ENCODE measurements at places on chromosomes 2 and 18. TPM values are rescaled to one million over a fixed set of nuclear protein-coding genes. Genes with fewer than 3 reads are reported as not detected.

GRCh38 chr2:38097988-38098385 is 22.0 kb upstream of the CYP1B1 start:
- DNase-seq = no peak

GRCh38 chr18:63444580-63444979 is 22.3 kb upstream of the VPS4B start:
- DNase-seq = no peak

- DNase-seq = no peak
Measured at GRCh38 chr2:66571918-66572317, 137.0 kb downstream of the MEIS1 start.

DNA sequence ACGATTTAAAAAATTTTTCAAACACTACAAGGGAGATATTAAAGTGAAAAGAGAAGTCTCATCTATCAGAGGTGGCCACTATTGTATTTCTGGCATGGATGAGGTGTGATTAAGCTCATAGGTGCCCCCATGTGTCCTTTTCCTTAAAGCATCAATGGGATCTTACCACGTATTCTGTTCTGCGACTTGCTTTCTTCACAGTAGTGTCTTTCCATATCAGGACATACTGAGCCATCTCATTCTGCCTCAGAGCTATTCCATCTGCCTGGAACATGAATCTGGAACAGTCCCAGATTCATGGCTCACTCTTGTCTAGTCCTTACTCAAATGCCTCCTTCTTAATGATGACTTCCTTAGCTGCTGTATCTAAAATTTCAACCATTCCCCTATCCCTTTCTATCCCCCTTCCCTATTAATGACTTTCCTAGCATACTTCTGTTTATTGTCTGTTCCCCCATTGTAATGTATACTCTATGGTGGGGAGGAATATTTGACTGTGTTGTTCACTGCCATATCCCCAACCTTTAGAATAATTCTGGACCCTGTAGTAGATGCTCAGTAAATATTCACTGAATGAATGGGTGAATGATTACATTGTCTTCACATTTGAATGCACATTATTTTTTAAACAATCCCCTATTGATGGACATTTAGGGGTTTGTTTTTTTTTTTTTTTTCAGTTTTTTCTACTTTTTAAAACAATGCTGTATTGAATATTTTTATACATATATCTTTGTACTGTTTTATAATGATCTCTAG is 11.1 kb downstream of the STAMBP start:
- DNase-seq = no peak

GRCh38 chr2:216555274-216555673 is 56.6 kb downstream of the RPL37A start:
- no peak for DNase-seq

- DNase-seq = no peak
Measured at GRCh38 chr2:239724851-239725550, 300.1 kb downstream of the NDUFA10 start.

DNA sequence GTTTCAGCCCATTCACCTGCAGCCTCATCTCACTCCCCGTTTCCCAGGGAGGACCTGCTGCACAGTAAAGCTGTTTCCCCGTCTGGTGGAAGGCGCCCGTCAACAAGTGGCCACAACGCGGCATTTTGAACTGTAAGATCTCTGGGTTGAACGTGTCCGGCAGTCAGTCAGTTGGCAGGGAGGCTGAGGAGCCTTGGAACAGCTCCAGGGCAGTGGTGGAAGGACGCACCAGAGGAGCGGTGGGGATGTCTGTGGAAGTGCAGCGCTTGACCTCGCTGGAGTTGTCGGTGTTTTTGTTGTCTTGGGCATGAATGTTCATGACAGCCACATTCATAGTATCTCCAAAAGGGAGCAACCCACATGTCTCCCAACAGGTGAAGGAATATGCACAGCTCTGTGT is 31.4 kb upstream of the MBP start:
- DNase-seq = no peak

DNA sequence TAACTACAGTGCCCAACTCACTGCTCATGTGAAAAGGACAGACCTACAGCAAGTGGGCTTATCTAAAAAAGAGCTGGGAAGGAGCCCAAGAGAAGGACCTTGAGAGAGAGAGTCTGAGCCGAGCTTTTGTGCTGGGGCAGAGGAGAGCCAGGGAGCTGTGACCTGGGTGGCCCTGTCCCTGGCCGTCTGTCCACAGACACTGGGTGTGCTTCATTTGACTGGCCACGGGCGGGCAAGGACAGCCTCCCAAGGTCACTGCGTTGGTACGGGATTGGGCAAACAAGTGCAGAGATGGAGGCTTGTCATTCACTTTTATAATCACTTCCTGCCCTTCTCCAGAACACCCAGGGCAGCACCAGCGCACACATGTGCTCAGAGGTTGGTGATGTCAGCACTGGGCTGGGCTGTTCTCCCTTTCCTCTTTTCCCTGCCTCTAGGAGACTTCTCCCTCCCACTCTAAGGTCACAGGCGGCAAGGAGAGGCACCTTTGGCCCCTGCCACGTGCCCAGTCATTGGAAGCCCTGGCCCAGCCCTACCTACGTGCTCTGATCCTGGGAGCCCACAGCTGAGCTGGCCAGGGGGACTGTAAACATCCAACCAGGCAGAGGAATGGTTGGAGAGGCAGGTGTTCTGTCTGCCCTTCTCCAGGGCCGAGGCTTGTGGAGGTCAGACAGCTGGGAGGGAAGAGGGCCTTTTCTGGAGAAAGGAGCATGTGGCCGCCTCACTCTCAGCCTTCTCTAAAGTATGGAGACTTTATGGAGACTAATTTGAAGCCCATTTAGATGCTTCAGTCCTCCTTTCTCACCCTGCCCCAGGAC is 6.4 kb upstream of the PSD4 start:
- DNase-seq = no peak

DNA sequence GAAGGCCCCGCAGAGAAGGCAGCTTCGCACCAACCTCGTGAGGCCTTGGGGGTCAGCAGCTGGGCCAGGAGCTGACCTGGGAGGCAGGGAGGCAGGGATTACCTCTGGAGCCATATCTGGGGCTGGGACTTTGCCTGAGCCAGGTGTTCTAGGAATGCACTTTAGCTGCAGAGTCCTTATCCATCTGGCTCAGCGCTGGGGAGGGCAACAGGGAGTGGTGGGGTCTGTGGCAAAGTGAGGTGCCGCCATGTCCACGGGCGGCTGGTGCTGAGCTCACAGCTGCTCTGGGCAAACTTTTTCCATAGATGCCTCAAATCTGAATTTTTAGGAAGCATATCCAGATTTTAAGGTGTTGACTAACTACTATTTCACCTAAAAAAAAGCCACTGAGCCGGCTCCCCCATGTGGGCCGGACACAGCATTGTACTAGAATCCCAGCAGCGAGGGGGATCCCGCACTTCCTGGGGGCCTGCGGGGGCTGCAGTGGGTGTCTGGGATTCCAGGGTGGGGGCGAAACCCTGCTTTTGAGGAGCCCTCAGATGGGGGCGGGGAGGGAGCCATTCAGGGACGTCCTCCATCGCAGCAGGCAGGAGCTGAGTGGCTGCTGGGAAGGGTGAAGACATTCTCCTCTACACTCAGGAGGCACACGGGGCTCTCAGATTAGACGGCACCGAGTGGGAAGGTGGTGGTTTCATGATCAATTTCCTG is 34.6 kb downstream of the RTP5 start:
- DNase-seq = no peak

GRCh38 chr2:240297256-240298116 is 138.0 kb upstream of the GPC1 start:
- DNase-seq = no peak

GRCh38 chr2:238286987-238287736 is 1.2 kb downstream of the PER2 start:
- peak; percentile 53 for DNase-seq

DNA sequence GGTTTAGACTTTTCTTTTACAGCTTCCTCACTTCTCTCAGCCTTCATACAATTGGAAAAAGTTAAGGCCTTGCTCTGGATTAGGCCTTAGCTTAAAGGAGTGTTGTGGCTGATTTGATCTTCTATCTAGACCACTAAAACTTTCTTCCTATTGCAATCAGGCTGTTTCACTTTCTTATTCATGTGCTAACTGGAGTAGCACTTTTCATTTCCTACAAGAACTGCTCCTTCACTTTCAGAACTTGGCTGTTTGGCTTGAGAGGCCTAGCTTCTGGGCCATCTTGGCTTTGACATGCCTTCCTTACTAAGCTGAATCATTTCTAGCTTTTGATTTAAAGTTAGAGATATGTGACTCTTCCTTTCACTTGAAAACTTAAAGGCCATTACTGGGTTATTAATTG is 114.3 kb downstream of the ARHGEF4 start:
- no peak for DNase-seq

GRCh38 chr2:11698009-11698922 is 28.3 kb upstream of the NTSR2 start:
- DNase-seq = no peak

GRCh38 chr18:9095297-9096006 is 7.0 kb upstream of the NDUFV2 start:
- DNase-seq = no peak

Gene KLHL30
- not detected for total RNA-seq

Gene SERPINB12
- total RNA-seq = not detected

Gene PLGLB1
- not detected for total RNA-seq

All from natural killer cell treated with Interleukin-12 subunit alpha and Interleukin-12 subunit beta and Interleukin-15 and Interleukin-18, amount 100 ng/mL, for 72 hours (primary cell).